ENCODE measurements at places on chromosomes 11 and 22. TPM values are rescaled to one million over a fixed set of nuclear protein-coding genes. Genes with fewer than 3 reads are reported as not detected.

DGAT2 gene
- 19.2 TPM for total RNA-seq

SLC15A3 gene
- 8.7 TPM for total RNA-seq

OR51Q1 gene
- not detected for total RNA-seq

MS4A4A gene
- not detected for total RNA-seq

DKK3 gene
- total RNA-seq, result 116 TPM

RIMBP3C gene
- 0.90 TPM for total RNA-seq

MS4A8 gene
- total RNA-seq, result not detected

FAM83F gene
- 0.05 TPM for total RNA-seq

Data from Panc1 (cell line).